ENCODE measurements at places on chromosomes 6 and 20.

DNA sequence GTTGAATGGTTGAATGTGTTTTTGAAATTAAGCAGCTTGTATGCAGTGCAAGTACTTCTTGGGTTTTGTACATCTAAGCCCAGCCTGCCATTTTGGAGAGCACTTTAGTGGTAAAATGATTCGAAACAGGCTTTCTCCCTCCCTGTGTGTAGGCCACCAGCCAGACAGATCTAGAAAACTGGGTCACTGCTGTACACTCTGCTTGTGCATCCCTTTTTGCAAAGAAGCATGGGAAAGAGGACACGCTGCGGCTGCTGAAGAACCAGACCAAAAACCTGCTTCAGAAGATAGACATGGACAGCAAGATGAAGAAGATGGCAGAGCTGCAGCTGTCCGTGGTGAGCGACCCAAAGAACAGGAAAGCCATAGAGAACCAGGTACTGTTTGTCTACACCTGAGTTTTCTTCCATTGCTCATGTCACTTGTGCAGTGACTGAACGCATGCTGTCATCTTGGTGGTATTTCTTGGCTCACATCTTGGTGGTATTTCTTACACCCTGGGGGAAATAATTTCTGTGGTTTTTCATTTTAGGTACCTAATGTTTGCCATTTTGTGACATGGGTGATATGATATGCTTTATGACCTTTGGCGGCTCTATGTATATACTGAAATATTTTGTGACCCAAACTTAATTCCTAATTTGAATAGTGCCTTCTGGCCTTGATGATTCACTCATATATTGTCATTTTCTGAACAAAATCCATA lies 115.7 kb upstream of the CLDN20 start:
- ATAC-seq: no peak

DNA sequence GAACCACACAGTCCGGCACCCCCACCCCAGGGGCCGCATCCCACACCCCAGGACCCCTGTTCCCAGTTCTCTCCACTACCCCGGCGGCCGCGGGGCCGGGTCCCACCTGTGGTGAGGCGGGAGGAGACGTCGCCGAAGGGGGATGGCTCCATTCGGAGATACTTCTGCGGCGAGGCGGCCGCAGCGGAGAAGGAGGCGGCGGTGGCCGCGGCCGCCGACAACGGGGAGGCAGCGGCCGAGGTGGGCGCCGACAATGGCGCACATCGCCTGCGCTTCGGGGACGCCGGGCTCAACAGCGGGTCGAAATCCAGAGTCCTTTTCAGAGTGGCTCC lies 723 bp downstream of the AKIRIN2 start:
- ATAC-seq: no peak

DNA sequence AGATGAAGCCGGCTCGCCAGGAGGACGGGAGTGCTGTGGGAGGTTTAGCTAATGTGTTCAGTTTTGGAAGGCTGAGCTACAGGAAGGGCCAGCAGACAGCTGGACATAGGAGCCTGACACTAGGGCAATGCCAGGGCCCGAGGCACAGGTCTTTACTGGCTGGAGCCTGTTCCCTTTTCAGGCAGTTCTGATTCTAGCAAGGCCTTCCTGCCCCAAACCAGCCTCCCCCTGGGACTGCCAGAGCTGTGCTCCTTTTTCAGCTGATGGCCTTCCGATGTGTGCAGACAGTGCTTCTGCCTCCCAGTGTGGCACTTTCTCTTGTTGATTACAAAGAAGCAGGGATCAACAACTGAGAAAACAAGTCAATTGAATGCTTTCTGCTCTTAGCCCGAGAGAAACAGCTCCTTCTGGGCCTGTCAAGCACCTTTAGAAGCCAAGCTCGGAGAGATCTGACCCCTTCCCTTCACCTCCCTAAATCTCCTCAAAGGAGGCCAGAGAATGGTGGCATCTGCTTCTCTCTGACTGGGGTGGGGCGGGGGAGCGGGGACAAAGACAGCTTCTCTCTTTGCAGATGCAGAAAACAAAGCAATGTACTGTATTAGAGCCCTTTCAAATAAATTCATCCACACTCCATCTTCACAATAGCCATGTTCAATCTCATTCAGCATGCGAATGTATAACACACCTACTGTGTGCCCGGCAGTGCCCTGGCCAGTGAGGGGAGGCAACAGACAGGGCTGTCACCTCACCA lies 63.2 kb downstream of the RAB44 start:
- ATAC-seq: no peak

GRCh38 chr20:3470627-3471396 lies at the start of gene ATRN:
Gene ATRN (plus strand): TSS chr20:3471018. CDS start chr20:3471108, 90 bp downstream.
- peak; percentile 94 for ATAC-seq
